Bone marrow (tissue), 2 donors: ENCODE measurements at places on chromosomes 12 and 14.

GRCh38 chr14:102492531-102492910, 17.1 kb downstream of the ANKRD9 start:
- DNase-seq: no peak

- DNase-seq: no peak
These were observed 182.1 kb upstream of the OTX2 start for GRCh38 chr14:56992332-56992820.

GRCh38 chr14:89775946-89776345, 178.6 kb downstream of the EFCAB11 start:
- no peak for DNase-seq

DNA sequence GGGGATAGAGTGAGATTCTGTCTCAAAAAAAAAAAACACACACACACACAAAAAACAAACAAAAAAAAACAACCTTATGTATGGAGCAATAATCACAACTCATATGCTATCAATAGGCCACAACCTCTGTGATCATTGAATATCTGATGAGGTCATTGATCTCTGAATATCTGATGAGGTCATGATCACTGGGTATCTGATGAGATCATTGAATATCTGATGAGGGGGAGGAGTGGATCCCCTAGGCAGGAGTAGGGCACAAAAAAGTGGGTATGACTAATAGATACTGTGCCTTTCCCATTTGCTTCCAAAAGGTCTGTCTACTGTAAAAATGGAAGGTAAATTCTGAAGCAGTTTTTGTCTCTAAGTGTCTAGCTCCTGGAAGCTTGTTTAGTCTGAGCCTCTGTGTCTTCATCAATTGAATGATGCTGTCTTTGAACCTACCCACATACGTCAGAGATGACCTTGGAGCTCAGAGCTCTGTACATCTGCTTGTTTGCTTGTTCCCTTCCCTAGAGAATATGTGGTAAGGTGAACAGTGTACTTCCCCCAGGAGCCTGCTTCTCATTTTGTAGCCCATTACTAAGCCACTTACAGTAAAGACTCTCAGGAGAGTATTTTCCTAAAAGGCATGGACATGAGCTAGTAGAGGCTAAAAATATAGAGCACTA, 13.6 kb downstream of the PAH start:
- DNase-seq: no peak

DNA sequence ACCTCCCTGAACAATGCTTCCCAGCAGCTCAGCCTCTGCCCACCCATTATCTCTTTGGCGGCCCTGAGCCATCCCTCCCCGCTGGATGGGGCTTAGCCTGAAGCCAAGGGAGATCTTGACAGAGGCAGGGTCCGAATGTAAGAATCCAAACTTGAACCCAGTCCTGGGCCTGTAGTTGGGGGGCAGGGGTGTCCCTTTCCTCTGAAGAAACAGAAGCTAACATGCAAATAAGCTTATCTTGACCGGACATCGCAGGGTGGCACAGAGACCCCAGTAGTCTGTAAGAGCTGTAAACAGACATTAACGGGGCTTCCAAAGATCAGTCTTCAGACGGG, 6.0 kb downstream of the DLK1 start:
- DNase-seq: no peak

GRCh38 chr14:77574446-77575115, 41.9 kb downstream of the SPTLC2 start:
- no peak for DNase-seq

DNA sequence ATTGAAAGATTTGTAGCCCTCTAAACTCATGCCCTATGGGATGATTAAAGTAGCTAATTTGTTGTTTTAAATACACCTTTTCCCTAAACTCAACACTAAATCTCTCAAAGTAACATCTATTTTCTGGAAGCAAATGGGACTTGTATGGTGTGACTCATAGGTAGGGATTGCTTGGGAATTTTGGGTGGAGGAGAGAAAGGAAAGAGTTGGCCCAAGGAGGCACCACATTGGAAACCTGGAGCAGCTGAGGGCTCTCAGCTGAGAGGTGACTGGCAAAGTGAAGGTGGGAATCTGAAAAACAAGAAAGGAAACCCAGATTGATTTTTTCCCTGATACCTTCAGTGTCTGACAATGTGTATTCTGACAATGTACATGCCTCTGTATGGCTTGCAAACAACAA, 114.8 kb upstream of the PRICKLE1 start:
- DNase-seq: no peak

- peak; percentile 40 for DNase-seq
These were observed 60.7 kb downstream of the PLEKHG3 start for GRCh38 chr14:64764641-64765520.

DNA sequence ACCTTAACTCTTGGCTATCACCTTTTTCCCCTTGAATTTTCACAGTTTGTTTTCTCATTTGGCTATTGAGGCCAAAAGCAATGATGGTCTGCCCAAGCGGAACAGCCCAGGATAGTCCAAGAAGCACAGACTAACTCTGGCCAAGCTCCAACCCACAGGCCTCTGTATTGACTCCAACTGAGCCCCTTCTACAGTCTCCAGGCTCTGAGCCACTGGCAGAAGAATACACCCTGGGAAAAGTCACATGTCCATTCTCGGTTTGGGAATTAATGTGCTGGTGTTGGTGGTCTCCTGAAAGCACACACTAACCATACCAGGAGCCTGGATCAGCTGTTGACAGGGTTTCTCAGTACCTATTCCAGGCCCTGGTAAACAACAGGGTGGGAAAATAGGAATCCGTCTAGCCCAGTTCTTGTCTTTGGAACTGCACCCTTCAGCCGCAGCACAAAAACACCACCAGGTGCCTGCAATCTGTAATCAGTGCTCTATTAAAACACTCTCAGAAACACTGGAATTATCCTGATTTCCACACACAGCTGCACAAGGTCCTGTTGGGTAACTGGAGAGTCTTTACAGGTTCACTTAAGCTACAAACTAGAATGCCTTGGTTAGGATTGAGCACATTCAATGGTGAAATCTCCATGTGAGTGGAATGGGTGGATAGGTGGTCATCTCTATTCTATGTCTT, 63.6 kb downstream of the STXBP6 start:
- no peak for DNase-seq
